Activated CD4-positive, alpha-beta T cell treated with anti-CD3 and anti-CD28 coated beads, Interleukin-2, Interleukin-4, amounts not matched to agents 100 ng/mL and 50 ng/mL, durations not matched to agents 16 hours and 8 hours (primary cell): ENCODE measurements at places on chromosomes 7 and 10.

- DNase-seq, result peak; percentile 6
These were observed 85.6 kb upstream of the CAPZA2 start for GRCh38 chr7:116776610-116777289.

GRCh38 chr7:3206101-3206500, 95.0 kb upstream of the SDK1 start:
- DNase-seq, result no peak

DNA sequence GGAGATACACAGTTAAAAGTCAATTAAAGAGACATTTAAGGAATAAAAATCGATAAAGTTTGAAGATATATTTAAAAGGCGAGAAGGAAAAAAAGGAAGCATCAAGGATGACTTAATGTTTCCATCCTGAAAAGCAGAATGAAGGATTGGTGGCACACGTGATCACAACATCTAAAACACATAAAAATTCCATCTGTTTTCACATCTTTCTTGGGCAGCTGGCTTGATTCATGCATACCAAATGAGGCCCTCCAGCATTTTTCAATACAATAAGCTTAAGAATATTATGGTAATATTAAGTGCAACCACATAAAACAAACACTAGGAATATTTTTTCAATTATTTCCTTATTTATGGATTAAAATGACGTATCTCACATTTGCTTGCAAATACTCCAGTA, 112.6 kb downstream of the TPK1 start:
- no peak for DNase-seq

GRCh38 chr7:97088364-97088763, 29.1 kb upstream of the SDHAF3 start:
- no peak for DNase-seq

- no peak for DNase-seq
These were observed 105.9 kb downstream of the ARHGAP12 start for GRCh38 chr10:31822616-31823318.

GRCh38 chr7:4792537-4793126, 17.2 kb downstream of the AP5Z1 start:
- no peak for DNase-seq

GRCh38 chr7:137146552-137147337, 196.8 kb downstream of the PTN start:
- no peak for DNase-seq

- no peak for DNase-seq
These were observed 87.3 kb downstream of the LHFPL3 start for GRCh38 chr7:104415700-104416099.

GRCh38 chr10:63910806-63911205, 389.6 kb downstream of the REEP3 start:
- DNase-seq, result no peak

DNA sequence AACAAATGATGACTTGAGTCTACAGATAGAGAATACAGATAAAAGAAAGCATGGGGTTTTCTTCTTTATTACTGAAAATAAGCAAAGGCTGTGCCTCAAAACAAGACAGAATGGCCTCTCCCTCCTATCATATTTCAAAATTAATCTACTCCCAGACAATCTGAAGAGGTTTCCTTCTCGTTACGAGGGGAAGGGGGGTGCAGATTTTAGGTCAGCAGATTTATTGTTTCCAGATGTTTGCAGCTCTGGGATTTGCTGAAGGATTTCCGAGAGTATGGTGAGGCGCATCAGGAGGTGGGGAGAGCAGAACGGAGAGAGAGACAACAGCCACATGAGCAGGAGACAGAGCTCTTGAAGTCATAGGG, 89.8 kb downstream of the KIAA1549 start:
- no peak for DNase-seq

GRCh38 chr7:6154542-6155404, 117.7 kb downstream of the CYTH3 start:
- no peak for DNase-seq

DNA sequence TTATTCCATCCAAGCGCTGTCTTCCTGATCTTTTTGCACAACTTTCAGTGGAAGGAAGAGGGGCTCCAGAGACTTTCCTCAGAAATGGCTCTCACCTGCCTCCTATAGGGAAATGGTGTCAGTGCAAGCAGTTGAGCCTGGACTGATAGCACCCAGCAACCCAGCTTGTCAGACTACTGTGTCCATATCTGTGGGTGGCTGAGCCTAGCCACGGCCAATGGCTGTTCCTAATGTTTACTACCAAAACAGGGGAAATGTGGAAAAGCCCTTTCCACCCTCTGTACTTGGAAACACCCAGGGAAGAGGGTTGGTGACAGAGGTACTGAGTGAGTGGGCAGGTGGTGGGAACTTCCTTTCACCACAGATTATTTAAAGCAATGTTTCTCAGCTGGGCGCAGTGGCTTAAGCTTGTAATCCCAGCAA, 4.3 kb upstream of the YKT6 start:
- peak; percentile 36 for DNase-seq
